ENCODE measurements at places on chromosomes 1 and 21.

- no peak for DNase-seq
These were observed 77.8 kb downstream of the MAN1C1 start for GRCh38 chr1:25694167-25695007.

DNA sequence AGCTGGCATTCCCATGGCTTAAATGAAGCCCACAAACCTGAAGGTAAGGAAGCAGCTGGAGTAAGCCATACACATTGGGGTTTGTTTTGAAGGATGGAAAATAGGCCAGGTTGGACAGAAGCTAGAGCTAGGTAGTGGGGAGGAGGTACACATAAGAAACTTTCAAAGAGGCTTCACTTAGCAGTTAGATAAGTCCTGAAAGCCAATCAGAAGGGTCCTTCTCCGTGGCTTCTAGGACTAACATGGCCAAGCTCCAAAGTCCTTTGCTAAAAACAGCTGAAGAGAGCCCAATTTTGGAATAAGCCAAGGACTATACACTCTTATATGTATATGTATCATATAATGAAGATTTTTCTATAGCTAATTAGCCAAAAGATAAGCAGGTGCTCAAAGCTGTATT, 1.8 kb downstream of the EYA3 start:
- no peak for DNase-seq

GRCh38 chr1:191695865-191696264, 462.4 kb upstream of the RGS18 start:
- DNase-seq = no peak

DNA sequence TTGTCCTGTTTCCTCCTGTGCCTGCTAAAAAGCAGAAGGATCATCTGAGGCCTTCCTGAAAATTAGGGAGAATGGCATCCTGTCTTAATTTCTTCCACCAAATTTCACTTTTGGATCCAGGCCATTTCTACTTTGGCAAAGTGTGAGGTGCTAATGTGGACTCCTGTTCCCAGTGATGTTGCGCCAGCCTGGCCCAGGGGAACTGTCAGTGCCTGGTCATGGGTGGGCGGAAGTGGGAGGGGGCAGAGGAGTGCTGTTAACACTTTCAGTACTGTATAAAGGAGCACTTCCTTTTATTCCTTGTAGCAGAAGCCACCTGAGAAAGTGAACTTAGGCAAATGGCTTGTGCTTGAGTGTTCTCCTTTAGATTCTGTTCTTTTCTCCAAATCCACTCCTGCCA, 19.9 kb downstream of the ELAPOR1 start:
- no peak for DNase-seq

- no peak for DNase-seq
These were observed 53.1 kb upstream of the CTPS1 start for GRCh38 chr1:40926441-40926840.
